Hematopoietic multipotent progenitor cell treated with erythropoietin and hydrocortisone succinate and interleukin-3 and kit ligand, for 15 days (in vitro differentiated cells): ENCODE measurements at places on chromosomes 6 and 20.

DNA sequence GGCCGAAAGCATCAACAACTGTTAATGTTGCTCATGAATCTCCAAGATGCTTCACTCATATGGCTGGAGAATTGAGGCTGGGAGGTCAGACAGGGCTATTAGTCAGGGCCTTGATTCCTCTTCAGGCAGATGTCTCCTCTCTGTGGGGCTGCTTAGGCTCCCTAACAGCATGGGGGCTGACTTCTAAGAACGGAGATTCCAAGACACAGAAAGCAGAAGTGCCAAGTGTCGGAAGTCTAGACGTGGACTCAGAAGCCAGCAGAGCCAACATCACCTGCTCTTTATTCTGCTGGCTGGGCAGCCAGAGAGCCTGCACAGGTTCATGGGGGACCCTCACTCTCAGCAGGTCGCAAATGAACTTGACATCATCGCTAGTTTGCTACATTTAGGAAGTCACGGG, 279.8 kb downstream of the CDH26 start:
- DNase-seq, result no peak

DNA sequence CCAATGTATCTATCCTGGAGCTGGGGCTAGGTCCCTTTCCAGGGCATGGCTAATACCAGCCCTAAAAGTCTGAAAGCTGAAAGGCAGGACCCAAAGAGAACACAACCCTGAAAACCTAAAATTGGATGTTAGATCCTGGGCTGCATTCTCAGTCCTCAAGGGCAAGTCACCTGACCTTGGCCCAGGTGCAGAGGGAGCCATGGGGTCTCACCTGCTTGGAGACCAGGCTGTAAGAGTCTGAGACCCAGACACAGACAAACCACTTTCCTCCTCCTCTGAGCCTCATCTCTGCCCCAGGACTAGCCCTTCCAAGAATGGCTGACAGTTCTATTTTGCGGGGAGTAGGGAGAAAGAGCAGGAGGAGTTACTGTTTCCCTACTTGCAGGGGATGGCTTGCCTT, 60.0 kb downstream of the EFCAB8 start:
- no peak for DNase-seq

- DNase-seq, result no peak
Observed at GRCh38 chr6:134520181-134521115, 202.5 kb upstream of the SGK1 start.

DNA sequence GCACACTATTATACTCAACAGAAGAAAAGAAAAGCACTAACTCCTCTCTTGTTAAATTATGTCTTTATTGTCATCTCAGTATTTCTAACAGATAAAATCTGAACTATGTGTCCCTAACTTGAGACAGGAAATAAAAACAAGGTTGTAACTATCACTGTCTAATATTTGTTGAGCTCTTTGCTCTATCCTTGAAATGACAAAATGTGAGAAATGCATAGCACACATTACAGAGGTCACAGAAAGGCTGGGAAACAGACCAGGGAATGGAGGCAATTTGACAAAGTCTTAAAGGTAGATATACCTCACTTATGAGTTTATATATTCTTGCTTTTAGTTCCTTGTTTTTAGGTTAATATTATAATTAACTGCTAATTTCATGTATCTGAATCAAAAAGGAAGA, 102.4 kb upstream of the MAP7 start:
- no peak for DNase-seq

DNA sequence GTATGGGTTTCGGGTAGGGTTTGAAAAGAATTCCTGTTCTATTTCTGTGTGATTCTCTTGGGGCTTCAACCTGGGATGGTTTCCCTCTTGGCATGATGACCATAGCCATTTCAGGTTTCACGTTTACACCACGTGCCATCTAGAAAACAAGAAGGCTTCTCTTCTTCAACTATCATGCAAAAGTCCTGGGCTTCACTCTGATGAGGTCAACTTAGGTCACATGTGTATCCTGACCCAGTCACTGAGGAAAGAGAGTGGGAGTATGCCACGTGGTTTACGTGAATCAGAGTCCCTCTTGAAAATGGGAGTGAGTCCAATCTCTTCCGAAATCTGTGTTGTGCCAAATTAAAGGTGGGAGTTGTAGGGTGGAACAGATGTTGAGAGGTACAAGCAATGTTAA, 141.3 kb upstream of the INSM1 start:
- no peak for DNase-seq

DNA sequence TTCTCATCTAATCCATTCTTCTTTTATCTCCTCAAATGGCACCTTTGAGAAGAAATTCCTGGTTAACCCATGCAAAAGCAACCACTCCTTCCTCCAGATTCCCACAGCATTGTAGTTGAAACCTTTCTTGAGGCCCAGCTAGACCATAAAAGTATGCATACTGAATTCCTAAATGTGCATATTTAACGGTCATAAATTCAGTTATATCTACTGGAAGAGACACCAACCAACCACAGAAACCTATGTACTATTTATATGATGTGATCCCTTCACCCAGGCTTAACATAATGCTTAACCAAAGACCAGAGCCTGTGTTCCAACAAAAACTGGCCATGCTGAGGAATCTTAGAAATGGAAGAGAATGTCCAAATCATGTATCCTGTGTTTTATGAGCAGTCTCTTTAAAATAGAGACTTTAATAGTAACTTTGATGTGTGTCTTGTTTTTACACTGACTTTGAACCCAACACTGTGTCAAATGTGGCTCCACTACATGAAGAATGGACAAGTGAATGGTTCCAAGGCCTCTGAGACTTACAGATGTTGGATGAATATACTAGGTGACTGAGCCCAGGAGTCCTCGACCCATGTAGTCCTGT, 11.4 kb upstream of the TAF8 start:
- DNase-seq, result no peak

DNA sequence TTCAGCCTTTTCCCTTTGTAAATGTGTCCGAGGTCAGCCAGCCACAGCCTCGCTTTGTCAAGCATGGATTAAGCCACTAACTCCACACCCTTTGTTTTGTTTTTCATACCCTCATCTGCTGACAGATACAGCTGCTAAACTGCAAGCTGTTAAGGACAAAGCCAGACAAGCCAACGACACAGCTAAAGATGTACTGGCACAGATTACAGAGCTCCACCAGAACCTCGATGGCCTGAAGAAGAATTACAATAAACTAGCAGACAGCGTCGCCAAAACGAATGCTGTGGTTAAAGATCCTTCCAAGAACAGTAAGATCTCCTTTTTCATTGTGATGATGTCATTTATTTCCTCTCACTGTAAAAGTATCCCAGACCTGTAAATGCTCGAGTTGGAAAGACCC, 269.3 kb downstream of the ARHGAP18 start:
- no peak for DNase-seq

DNA sequence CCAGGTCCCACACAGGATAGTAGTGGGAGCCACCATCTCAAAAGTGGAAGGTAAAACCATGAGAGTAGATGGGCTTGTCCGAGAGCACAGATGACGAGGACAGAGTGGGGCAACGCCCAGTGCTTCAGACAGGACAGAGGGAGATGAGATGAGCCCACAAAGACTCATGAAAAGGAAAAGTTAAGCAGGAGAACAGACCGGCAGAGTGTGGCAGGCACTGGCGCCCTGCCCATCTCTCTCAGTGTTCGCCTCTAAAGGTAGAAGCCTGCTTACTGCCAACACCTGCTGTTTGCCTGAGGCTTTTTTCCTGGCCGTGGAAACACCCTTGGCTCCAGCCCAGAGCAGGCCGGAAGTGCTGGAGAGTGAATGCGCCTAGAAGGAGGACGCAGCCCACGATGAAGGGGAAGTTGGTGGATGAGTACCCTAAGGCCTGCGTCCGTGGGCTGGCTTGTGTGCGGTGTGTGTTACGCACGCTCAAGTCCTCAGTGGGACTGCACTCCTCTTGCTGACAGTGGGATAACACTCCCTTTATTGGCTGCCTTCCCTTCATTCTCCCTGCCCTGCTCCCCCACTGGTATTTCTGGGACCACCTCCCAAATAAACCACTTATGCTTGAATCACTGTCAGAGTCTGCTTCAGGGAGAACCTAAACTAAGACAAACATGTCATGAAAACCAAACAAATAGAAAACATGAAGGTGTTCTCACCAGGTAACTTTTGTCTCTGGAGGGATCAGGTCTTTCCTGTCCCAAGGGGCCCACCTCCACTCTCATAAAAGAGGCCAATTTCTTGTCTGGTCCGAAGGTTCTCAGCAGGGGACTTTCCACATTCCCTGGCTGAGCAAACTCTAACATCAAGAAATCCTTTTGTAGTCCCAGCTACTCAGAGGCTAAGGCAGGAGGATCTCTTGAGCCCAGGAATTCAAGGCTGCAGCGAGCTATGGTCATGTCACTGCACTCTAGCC, 9.1 kb upstream of the FOXP4 start:
- DNase-seq, result no peak

GRCh38 chr6:122484760-122485159, 13.2 kb upstream of the SERINC1 start:
- DNase-seq, result no peak

DNA sequence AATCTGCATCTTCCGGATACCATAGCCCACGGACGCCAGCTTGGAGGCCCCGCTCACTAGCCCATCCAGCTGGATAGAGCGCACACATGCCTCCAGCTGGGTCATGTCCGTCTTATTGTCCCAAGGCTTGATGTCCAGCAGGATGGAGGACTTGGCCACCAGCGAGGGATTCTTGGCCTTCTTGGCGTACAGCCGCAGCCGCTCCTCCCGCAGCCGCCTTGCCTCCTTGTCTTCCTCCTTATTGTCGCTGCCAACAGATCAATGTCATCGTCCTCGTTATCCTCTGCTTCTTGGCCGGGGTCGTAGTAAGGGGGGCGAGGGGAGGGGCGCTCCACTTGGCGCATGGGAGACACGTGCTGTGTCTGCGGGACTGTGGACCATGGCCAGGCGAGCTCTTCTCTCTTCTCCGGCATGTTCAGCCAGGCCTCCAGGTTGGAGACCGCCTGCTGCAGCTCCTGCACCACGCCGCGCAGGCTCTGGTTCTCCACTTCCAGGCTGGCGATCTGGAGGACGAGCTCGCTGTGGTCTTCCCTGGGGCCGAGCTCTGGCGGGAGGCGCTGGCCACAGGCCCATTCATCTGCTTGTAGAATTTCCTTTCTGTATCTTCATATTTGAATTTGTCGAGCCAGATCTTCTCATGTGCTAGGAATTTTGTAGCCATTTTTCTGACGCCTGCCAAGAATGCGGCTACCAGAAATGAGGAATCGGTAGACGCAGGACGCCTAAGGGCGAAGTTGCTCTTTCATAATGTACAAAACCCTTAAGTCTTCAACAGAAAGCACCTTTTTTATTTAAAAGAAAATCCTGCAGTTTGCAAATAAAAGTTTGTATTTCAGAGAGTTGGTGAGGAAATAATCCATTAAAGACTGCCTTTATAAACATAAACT, 60.1 kb upstream of the PTPRK start:
- no peak for DNase-seq

DNA sequence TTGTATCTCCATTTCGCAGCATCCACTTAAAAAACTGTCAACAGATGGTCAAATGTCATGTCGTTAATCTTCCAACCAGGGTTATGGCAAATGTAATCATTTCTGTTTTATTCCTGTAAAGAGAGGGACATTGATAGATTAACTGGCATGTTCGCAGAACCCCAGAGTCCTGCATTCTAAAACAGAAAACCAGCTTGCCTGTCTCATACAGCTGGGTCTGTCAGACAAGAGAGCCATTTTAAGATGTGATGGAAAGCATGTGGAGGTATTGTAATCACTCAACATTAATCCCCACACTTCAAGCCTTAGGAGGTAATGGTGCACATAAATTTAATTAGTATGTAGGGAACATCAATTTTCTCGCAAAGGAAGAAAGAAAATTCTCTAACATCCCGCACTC, 4.4 kb downstream of the SMLR1 start:
- DNase-seq, result no peak

GRCh38 chr6:16821834-16822264, 60.6 kb upstream of the ATXN1 start:
- no peak for DNase-seq

DNA sequence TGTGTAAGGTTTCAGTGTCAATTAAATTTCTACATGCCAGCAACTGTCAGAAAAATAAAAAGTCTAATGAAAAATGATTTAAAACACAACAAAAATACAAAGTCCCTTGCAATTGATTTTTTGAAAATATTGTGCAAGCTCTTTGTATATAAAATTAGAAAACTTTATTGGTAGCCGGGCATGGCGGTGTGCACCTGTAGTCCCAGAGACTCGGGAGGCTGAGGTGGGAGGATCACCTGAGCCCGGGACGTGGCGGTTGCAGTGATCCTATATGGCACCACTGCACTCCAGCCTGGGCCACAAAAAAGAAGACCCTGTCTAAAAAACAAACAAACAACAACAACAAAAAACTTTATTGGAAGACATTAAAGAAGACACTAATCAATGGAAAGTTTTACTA, 6.0 kb upstream of the OVOL2 start:
- DNase-seq, result no peak
